Fibroblast of lung (primary cell): ENCODE measurements at places on chromosomes 5 and 9. TPM values are rescaled to one million over a fixed set of nuclear protein-coding genes. Genes with fewer than 3 reads are reported as not detected.

VPS13A gene
- total RNA-seq: 27.2 and 39.3 TPM in 2 replicates

LRRC70 gene
- 0.51 and 1.3 TPM in 2 replicates for total RNA-seq

PCDHA8 gene
- under 0.01 and 0.33 TPM in 2 replicates for total RNA-seq

SLC2A6 gene
- 5.6 and 9.1 TPM in 2 replicates for total RNA-seq

NOXA1 gene
- total RNA-seq: 0.66 and 0.77 TPM in 2 replicates

CRB2 gene
- under 0.01 TPM in 1 of 2 replicates, not detected in the other for total RNA-seq

MELK gene
- total RNA-seq: 6.2 and 14.2 TPM in 2 replicates
